Stimulated activated CD8-positive, alpha-beta memory T cell treated with anti-CD3 and anti-CD28 coated beads, Interleukin-7, amount 100 ng/mL, for 4 hours (primary cell): ENCODE measurements at places on chromosomes 13 and 19.

DNA sequence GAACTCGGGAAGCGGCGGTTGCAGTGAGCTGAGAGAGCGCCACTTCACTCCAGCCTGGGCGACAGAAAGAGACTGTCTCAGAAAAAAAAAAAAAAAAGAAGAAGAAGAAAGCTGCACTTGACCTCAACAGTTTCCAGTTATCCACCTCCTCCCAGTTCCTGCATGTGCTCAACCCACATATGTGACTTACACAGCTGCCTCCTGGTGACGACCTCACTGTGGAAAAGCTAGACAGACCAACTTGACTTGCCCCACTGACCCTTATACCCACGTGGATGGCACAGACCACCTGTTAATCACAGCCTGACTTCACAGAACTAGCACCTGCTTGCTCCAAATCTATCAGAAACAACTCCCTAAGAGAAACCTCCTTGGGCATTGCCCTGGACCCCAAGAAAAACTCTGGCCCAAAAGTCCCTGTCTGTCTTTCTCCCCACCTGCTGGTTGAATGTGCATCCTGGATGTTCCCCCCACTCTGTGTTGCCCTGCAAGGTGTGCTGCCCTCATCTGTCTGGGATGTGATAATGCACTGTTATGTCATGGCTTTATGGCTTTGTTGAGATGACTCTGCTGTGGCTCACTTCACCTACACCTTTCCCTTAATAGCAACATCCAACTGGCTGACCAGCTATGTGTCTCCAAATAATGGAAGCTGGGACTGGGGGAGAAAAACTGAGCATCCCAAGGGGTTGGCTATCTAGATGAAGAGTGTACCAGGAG, 2.8 kb downstream of the ZNF20 start:
- no peak for DNase-seq

- DNase-seq = no peak
Observed at GRCh38 chr13:46100191-46100815, 4.5 kb downstream of the CPB2 start.

DNA sequence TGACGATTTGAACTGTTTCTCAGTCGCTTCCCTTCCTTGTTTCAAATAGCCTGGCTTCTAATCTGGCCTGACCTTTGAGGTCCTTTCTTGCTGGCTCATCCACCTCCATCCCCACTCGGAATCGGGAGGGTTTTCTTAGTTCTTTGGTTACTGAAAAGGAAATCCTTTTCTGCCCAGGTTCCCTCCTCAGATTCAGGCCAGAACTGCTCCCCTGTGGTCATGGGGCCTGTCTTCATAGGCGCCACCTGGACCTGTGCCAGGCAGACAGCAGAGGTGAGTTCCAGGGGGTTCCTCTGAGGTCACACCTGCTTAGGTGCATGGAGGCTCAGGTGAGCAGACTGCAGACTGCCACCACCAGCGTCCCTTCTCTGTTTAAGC, 62.4 kb downstream of the AKAP11 start:
- no peak for DNase-seq

GRCh38 chr13:29964181-29964845, 113.9 kb upstream of the UBL3 start:
- DNase-seq = no peak

GRCh38 chr19:41795031-41795461, 1.3 kb upstream of the CEACAM3 start:
- DNase-seq = peak; percentile 34

GRCh38 chr13:61247149-61247936, 168.3 kb downstream of the PCDH20 start:
- no peak for DNase-seq

- DNase-seq = no peak
Observed at GRCh38 chr19:16077984-16078758, 1.9 kb downstream of the TPM4 start.

- no peak for DNase-seq
Observed at GRCh38 chr19:11541238-11541637, 2.6 kb downstream of the CNN1 start.

DNA sequence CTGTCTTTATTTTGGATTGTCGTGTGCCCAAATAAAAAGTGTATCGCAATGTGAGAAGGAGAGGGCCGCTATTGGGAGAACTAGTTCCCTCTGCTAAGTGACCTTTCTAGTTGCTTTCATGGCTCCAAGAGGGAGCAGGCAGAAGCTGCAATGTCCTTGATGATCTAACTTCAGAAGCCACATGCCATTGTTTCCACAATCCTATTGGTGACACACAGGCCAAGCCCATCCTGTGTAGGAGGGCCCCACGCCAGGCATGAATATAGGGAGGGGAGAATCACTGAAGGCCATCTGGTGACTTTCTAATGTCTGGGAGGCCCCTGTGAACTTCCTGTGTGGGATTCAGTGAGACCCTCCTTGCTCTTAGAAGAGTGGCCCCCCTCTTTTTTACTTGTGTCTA, 47.8 kb upstream of the KPNA3 start:
- no peak for DNase-seq

DNA sequence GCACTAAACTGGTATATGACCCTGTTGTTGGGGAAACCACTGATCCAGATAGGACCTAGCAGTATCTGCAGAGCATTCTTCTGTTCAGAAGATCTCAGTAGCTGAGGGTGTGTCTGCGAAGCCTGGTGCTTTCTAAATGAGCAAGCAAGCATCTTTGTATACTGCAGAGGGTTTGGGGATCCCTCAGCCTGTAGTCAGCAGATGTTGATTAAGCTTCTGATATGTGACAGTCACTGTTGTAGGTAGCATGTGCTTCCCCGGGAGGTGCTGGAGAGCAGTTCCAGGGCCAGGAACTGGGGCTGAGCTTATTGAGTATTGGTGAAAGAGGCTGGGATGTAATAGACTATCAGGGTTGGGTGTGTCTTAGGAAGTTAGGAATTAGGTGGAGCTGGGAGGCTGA, 1.5 kb downstream of the SCAF1 start:
- DNase-seq = no peak

DNA sequence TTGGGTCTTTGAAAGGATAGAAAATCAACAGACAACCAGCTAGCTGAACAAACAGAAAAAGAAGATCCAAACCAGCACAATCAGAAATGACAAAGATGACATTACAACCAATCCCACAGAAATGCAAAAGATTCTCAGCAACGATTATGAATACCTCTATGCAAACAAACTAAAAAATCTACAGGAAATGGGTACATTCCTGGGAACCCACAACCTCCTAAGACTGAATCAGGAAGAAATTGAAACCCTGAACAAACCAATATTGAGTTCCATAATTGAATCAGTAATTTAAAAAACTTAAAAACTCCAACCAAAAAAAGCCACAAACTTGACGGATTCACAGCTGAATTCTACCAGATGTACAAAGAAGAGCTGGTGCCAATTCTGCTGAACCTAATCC, 20.9 kb upstream of the C1QTNF9B start:
- no peak for DNase-seq

- no peak for DNase-seq
Observed at GRCh38 chr19:633786-634639, 676 bp upstream of the POLRMT start.

- no peak for DNase-seq
Observed at GRCh38 chr13:91375116-91375729, 23.2 kb upstream of the GPC5 start.

DNA sequence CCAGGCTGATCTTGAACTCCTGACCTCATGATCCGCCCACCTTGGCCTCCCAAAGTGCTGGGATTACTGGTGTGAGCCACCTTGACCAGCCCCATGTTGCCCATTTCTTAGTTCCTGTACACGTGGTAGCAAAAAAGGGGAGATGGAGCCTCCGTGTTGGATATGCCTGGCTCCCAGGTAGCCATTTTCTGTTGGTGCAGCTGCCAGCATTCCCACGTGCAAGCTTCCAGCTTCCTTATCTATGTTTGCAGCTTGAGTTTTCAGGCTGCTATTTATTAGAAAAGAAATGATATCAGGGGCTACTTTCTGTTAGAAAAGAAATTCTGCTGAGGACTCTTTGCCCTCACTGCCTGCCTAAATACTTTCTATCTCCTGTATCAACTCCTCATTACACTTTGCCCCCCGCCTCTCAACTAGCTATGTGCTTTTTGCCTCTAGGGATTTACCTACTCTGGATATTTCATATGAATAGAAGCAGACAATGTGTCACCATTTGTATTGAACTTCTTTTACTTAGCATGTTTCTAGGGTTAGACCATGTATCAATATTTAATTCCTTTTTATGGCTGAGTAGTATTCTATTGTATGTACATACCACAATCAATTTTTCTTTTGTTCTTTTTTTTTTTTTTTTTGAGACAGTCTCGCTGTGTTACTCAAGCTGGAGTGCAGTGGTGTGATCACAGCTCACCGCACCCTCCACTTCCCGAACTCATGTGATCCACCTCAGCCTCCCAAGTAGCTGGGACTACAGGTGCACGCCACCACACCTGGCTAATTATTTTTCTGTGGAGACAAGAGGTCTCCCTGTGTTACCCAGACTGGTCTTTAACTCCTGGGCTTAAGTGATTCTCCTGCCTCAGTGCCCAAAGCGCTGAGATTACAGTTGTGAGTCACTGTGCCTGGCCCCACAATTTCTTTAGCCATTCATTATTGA, 3.4 kb upstream of the TMED1 start:
- DNase-seq = no peak
